ENCODE measurements at places on chromosomes 3 and 15. TPM values are rescaled to one million over a fixed set of nuclear protein-coding genes. Genes with fewer than 3 reads are reported as not detected.

Gene FAM3D
- total RNA-seq = not detected

Gene CMTM7
- total RNA-seq = 82.1 TPM

Gene TRAT1
- total RNA-seq = not detected

Gene CLDN18
- not detected for total RNA-seq

Gene ACOX2
- not detected for total RNA-seq

Gene SAXO2
- 15.2 TPM for total RNA-seq

Gene CSPG4
- not detected for total RNA-seq

Gene FAM227B
- total RNA-seq = 4.5 TPM

Gene MAP6D1
- 1.9 TPM for total RNA-seq

Gene CKMT1A
- total RNA-seq = not detected

Gene VPS13C
- 172 TPM for total RNA-seq

Gene SEMA7A
- total RNA-seq = 159 TPM

Gene CTXND1
- not detected for total RNA-seq

Gene PCNP
- 149 TPM for total RNA-seq

Gene GOLGA6D
- not detected for total RNA-seq

Gene ECE2
- total RNA-seq = not detected

Gene SELENOK
- 43.3 TPM for total RNA-seq

Gene PLOD2
- total RNA-seq = not detected

Gene TRH
- total RNA-seq = not detected

Gene MBD4
- total RNA-seq = 98.7 TPM

Gene STRIT1
- total RNA-seq = not detected

Gene SETD5
- total RNA-seq = 162 TPM

Gene LMLN
- 4.1 TPM for total RNA-seq

Gene IQCF5
- total RNA-seq = not detected

Gene HTR3E
- total RNA-seq = not detected

Gene UQCC5
- 11.7 TPM for total RNA-seq

Gene ASB14
- not detected for total RNA-seq

Gene CYP8B1
- total RNA-seq = not detected

Gene GOLGA8S
- total RNA-seq = 0.09 TPM

Gene HYAL1
- 0.73 TPM for total RNA-seq

Gene THSD4
- total RNA-seq = not detected

Gene CIDEC
- not detected for total RNA-seq

Gene MED12L
- total RNA-seq = 2.6 TPM

Gene NANOGP8
- total RNA-seq = not detected

Gene PCLAF
- total RNA-seq = 2.0 TPM

Gene VPS8
- total RNA-seq = 57.4 TPM

Gene ISLR2
- total RNA-seq = not detected
